ENCODE measurements at places on chromosomes 7 and 10. TPM values are rescaled to one million over a fixed set of nuclear protein-coding genes. Genes with fewer than 3 reads are reported as not detected.

The DGKI gene
- total RNA-seq, result 1.9 TPM

The CPA2 gene
- not detected for total RNA-seq

The C10orf90 gene
- total RNA-seq, result not detected

The SEMA3D gene
- 4.0 TPM for total RNA-seq

The INMT gene
- 14.3 TPM for total RNA-seq

The KIAA1217 gene
- 1.4 TPM for total RNA-seq

The SEPHS1 gene
- 22.9 TPM for total RNA-seq

The ENKUR gene
- total RNA-seq, result 0.16 TPM

The ADRA2A gene
- total RNA-seq, result not detected

The GATAD1 gene
- total RNA-seq, result 23.0 TPM

The PRLHR gene
- not detected for total RNA-seq

The HOXA7 gene
- total RNA-seq, result not detected

The WNT8B gene
- not detected for total RNA-seq

The OR2A5 gene
- total RNA-seq, result not detected

The PLXDC2 gene
- total RNA-seq, result 3.8 TPM

The ZNF487 gene
- 4.9 TPM for total RNA-seq

The NEURL1 gene
- total RNA-seq, result 0.17 TPM

The WNT16 gene
- total RNA-seq, result 0.09 TPM

The CHN2 gene
- total RNA-seq, result 0.09 TPM

The FOXP2 gene
- total RNA-seq, result 4.2 TPM

The SLC26A5 gene
- not detected for total RNA-seq

The HTR5A gene
- not detected for total RNA-seq

The SEMA3A gene
- total RNA-seq, result 65.8 TPM

Data from bronchial smooth muscle cell (primary cell).